Activated CD4-positive, alpha-beta T cell treated with anti-CD3 and anti-CD28 coated beads, Interleukin-2, amount 10 ng/mL, durations not matched to agents 24 days and 14 days (primary cell): ENCODE measurements at places on chromosomes 2 and 18. TPM values are rescaled to one million over a fixed set of nuclear protein-coding genes. Genes with fewer than 3 reads are reported as not detected.

DNA sequence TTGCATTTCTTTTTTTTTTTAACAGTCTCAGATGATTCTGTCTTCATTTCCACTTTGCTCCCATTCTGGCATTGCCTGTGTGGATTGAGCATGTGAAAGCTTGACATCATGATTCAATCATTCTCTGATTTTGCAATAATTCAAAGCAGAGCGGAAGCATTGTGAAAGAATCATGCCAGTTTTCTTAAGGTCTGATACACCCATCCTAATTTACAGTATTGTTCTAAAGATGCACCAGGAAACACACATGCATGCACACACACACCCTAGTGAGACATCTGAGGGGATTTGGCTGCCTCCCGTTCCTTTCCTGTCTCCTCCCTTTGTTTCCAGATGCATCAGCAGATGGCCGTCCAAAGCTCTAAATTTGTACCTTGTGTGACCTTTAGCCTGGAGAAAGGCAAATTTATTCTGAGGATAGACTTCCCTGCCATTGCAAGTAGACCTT is 97.3 kb downstream of the FMNL2 start:
- no peak for DNase-seq
- H3K27ac ChIP-seq: no peak overlapping the region
- H3K4me3 ChIP-seq: no peak overlapping the region
- no peaks in the 10 kb centered on the region for H3K27me3 ChIP-seq

DNA sequence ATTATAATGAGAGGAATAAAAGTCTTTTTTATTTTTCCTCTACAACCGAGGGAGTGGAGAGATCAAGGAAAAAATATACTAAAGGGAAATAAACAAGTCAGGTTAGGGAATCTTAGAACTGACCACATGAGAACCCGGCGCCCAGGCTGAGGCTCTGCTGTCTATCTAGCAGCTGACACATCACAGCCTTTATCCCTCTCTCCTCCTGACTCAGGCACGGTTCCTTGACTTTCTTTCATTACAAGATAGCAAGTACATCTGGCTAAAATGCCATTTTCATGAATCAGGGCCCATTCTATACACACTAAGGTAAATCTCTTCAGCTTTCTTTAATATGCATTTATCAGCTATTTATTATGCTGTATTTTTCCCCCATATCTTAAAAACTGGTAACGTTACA is 296.0 kb downstream of the TMX3 start:
- H3K36me3 ChIP-seq: no peaks in the 10 kb centered on the region
- H3K4me1 ChIP-seq: no peaks in the 10 kb centered on the region
- H3K4me3 ChIP-seq: no peak overlapping the region
- no peak overlapping the region for H3K27ac ChIP-seq

DNA sequence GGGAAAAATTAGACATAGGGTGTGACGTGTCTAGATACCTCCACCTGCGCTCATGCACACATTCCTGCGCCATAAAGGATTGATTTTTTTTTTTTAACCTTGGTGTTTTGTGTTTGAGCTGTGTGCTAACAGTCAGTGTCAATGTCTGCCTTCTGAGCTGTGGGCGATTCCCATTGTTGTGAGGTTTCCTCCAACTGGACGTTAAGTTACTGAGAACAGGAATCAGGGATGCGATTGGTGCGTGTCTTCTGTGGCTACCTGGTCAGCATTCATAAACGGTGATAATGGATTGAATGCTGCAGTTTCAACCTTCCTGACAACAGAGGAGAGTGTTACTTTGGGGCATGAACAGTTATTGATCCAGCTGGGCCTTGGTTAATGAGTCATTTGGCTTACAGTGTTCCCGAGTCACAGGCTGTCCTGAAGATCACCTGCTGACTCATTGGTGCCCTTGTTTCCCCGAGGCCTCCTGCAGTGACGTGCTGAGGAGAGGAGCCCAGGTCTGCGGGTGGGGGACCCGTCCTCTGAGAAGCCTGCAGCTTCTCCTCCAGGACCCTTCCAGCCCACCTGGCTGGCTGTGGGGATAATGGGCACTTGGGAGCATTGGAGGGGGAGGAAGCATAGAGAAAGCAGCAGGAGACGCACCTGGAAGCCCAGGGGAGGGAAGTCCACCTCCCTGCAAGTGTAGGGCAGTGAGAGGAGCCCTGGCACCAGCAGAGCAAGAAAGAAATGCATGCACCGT is 25.8 kb upstream of the CABYR start:
- H3K4me1 ChIP-seq: peaks cover 18% of the 10 kb centered on the region
- no peaks in the 10 kb centered on the region for H3K27me3 ChIP-seq
- H3K36me3 ChIP-seq: peaks cover 37% of the 10 kb centered on the region
- no peak for DNase-seq

GRCh38 chr2:210919128-210919527 is 362.7 kb downstream of the CPS1 start:
- no peaks in the 10 kb centered on the region for H3K36me3 ChIP-seq
- H3K27ac ChIP-seq: no peak overlapping the region
- H3K4me1 ChIP-seq: no peaks in the 10 kb centered on the region

GRCh38 chr2:851680-852079 is 99.0 kb upstream of the SNTG2 start:
- H3K4me3 ChIP-seq: no peak overlapping the region
- no peaks in the 10 kb centered on the region for H3K36me3 ChIP-seq
- H3K27me3 ChIP-seq: no peaks in the 10 kb centered on the region
- no peak overlapping the region for H3K27ac ChIP-seq

- no peaks in the 10 kb centered on the region for H3K36me3 ChIP-seq
- DNase-seq: no peak
- H3K27ac ChIP-seq: no peak overlapping the region
- H3K4me1 ChIP-seq: no peaks in the 10 kb centered on the region
These were observed 48.1 kb downstream of the MAIP1 start for GRCh38 chr2:200003444-200003843.

DNA sequence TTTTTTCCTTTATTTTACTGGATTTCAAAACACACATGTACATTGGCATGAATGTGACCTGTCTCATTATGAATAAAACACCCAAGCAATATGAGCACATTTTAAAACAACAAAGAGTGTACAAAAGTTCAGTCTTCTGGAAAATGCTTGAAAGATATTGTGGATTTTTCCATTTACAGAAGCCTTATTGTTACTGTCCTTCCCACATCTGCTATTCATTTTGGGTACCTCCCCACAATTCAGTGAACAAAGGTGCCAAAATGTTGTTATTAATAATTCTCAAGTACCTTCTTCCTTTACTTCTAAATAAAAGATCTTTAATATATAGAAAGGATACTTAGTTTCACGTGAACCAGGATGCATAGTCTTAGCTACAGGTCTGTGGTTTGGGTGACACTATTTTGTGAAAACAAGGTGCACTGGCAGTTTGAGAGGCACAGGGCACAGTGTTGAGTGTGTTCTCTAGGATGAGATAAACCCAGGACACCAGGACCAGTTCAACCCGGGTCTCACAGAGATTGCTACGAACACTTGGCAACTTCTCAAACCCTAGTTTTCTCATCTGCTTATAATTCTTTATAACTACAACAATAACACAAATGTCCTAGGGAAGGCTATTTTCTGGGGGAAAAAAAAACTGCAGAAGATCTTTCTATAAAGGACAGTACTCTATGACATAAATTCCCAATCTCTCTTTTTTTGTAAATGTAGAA is 84.5 kb upstream of the GALNT5 start:
- no peaks in the 10 kb centered on the region for H3K4me1 ChIP-seq
- H3K4me3 ChIP-seq: no peak overlapping the region
- H3K27ac ChIP-seq: no peak overlapping the region
- DNase-seq: no peak

DNA sequence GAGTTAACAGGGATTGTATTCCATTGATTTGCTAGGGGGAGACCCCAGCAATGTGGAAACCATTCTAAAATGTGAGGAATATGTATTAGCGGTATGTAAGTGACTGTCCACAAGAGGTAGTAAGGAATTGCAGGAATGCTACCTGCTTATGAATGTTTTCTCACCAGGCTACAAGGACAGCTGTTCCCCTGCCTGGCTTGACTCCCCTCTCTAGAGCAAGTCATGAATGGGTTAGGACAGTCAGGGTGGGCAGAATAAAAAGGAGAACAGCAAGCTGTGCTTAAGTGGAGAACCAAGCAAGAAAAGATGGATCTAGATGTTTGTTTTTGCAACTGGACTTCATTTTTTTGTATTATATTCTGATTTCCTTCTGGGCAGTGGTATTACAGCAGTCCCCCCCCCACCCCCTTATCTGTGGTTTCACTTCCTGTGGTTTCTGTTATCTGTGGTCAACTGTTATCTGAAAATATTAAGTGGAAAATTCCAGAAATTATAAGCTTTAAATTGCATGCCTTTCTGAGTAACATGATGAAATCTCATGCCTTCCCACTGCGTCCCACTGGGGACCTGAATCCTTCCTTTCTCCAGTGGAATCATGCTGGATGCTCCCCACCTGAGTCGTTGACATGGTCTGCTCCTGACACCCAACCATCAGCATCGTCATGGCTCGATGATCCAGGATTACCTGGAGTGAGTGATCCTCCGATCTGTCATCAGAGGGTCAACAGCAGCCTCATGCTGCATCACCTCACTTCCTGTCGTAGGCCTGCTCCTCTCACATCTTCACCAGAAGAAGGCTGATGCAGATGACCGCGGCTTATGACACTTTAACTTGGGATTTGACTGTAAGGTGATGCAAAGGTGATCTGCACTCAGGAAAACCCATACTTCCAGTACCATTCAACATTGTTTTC is 52.2 kb downstream of the VAPA start:
- DNase-seq: no peak
- peaks cover 37% of the 10 kb centered on the region for H3K27me3 ChIP-seq
- H3K27ac ChIP-seq: no peak overlapping the region
- no peak overlapping the region for H3K4me3 ChIP-seq

GRCh38 chr2:134491771-134492441 is 226.9 kb downstream of the TMEM163 start:
- H3K4me1 ChIP-seq: no peaks in the 10 kb centered on the region
- DNase-seq: no peak
- no peak overlapping the region for H3K27ac ChIP-seq
- no peak overlapping the region for H3K4me3 ChIP-seq

DNA sequence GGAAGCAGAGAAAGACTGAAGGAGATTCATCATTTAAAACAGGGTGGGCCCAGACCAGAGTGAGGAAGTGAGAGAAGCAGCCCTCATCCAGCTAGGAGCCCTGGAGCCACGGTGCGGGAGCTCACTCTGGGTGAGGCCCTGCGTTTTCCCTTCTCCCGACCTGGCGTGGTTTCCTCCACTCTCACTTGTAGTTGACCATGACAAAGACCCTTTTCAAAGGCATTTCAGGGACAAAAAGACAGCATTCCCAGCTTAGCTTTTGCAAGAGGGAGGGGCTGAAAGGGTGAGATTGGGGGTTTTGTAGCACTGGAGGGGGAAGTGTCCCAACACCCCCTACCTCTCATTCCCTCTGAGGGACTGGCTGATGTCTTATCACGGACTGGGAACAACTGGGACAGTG is 56.6 kb downstream of the TRPM8 start:
- H3K27ac ChIP-seq: no peak overlapping the region
- no peaks in the 10 kb centered on the region for H3K36me3 ChIP-seq
- H3K4me1 ChIP-seq: peaks cover 17% of the 10 kb centered on the region
- H3K27me3 ChIP-seq: peaks cover 11% of the 10 kb centered on the region

- peaks cover 28% of the 10 kb centered on the region for H3K36me3 ChIP-seq
- no peak for DNase-seq
- peaks cover 2% of the 10 kb centered on the region for H3K4me1 ChIP-seq
- H3K27ac ChIP-seq: no peak overlapping the region
- H3K4me3 ChIP-seq: no peak overlapping the region
These were observed 51.3 kb downstream of the RNF144A start for GRCh38 chr2:6968319-6969100.

DNA sequence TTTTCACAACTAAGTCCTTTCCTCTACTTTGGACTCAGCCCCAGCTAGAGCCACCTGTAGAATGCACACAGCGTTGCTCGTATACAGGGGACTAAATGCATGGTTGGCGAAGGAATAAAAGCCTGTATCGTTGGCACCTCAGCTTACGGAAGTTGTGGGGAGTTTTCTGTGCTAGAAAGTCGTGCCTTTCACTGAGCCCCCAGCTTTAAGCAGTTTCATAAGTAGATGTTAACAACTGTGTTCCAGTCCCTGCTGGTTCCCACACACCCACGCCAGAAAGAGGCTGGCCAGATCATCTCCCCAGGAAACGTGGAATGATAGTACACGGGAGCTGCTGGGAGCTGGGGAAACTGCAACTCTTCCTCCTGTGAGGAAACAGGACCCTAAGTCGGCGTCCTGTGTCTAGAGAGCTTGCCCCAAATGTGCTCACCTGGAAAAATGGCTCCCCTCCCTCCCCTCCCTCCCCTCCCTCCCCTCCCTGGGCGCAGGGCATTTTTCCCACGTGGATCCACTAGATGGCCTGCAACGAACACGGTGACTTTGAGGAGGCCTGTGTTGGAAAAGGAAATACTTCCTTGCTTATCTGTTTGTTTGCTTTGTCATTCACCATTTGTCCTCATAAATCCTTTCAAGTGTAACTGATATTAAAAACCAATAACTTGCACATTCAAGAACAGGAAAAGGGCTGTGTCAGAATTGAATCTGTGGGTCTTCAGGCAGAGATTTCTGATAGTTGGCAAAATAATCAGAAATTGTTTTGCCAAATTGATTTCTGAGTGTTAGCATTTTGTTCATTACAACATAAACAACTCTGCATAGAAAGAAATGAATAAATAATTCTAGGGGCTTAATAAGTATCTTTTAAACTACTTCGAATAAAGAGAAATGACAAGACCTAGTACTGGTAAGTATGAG is 43.9 kb upstream of the RFX8 start:
- H3K36me3 ChIP-seq: peaks cover 4% of the 10 kb centered on the region
- H3K4me3 ChIP-seq: no peak overlapping the region

GRCh38 chr2:27489118-27489497 is 435 bp downstream of the IFT172 start:
- peak overlapping the region; percentile 84 for H3K4me3 ChIP-seq
- H3K27ac ChIP-seq: peak overlapping the region; percentile 87
- H3K4me1 ChIP-seq: peaks cover 20% of the 10 kb centered on the region

GRCh38 chr2:57701391-57701791 is 345.2 kb upstream of the VRK2 start:
- no peak for DNase-seq
- no peak overlapping the region for H3K27ac ChIP-seq
- H3K4me3 ChIP-seq: no peak overlapping the region

GRCh38 chr2:111054791-111055691 is 65.7 kb upstream of the BCL2L11 start:
- H3K4me3 ChIP-seq: peak overlapping the region; percentile 50
- peaks cover 30% of the 10 kb centered on the region for H3K4me1 ChIP-seq
- H3K27ac ChIP-seq: peak overlapping the region; percentile 71
- H3K36me3 ChIP-seq: no peaks in the 10 kb centered on the region
- DNase-seq: peak; percentile 61

DNA sequence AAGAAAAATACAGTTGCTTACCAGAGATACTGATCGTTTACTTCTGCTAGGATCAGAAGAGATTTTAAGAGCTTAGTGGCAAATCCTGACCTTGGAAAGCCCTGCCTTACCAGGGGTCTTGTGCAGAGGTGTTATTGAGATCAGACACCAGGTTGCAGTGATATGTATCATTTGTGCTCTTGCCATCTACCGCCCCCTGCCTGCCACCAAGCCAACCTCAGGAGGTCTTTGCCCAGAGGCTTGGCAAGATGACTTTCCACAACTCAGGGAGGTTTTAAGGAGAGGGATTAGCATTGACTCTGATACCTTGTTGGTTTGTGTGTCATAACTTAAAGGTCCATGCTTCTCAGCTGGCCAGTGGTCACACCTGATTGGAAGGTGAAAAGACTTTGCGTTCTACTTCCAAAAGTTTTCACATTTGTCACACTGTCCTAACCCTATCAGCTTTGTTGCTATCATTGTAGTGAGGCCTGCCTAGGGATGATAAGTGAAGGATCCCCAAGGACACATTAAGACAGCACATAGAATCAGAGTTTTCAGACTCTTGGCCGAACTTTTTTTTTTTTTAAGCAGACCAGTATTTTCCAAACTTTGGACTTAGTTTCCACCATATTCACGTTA is 46.2 kb upstream of the MGAT5 start:
- H3K36me3 ChIP-seq: no peaks in the 10 kb centered on the region
- H3K4me3 ChIP-seq: no peak overlapping the region
- H3K27me3 ChIP-seq: no peaks in the 10 kb centered on the region
- H3K27ac ChIP-seq: no peak overlapping the region
- DNase-seq: peak; percentile 84

ASB18 gene
- not detected in 2 replicates for total RNA-seq

ALPP gene
- total RNA-seq: not detected in 2 replicates
